ENCODE measurements at places on chromosomes 4 and X. TPM values are rescaled to one million over a fixed set of nuclear protein-coding genes. Genes with fewer than 3 reads are reported as not detected.

GRCh38 chrX:38857736-38858523, 56.7 kb downstream of the MID1IP1 start:
- no peak for DNase-seq

DNA sequence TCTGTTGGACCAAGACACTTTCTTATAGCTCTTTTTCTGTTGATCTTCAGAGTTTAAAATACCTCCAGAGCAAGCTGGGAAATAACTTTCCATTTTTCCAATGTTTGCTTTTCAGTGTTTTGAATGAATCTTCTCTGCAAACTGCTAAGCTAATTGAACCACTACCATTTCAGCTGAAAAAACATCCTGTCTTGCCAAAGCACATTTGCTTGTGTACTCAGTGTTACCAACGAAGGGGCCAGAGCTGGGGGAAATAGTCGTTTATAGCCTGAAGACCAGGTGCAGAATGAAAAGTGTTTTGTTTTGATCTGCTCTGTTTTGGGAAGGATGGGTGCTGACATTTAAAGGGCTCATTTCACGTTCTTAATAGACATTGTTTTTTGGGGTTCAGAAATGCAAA, 88.4 kb upstream of the CLNK start:
- no peak for DNase-seq

DNA sequence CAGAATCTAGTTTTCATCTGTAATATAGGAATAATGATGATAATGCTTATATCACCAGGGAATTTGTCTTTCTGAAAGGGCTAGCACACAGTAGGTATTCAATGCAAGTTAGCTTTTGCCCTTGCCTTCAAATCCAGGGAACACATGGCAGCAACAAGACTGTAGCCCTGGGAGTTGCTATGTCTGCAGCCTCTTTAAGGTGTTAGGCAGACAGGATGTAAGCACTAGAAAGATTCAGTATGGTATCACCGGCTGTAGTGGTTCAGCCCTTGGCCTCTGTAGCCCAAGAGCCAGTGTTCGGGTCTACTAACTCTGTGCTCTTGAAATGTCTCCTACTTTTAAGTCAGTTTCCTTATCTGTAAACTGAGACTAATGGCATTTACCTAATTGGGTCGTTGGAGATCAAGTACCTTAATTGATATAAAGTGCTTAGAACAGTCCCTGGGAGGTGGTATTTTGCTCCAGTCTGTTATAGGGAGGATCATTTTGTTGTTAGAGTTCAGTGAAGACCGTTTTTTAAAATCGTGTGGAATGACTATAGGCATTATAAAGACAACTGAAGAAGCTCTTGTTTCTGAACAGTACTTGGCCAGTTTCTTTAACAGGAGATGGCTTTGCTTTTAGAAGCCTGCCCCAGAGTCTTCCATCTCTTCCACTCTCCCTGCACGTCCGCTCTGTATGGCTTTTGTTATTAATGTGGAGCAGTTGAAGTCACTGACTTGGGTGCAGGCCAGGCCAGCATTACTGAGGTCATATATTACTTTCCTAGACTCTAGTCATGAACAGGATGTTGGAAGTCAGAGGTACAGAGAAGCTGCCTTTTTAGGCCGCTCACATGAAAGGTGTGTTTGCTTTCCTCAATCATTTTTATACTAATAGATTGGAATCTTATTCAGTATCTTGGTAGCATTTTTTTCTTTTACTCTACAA, 44.8 kb downstream of the GAB1 start:
- DNase-seq: peak; percentile 68

GRCh38 chrX:311156-312129, 7.2 kb downstream of the GTPBP6 start:
- DNase-seq: no peak

DNA sequence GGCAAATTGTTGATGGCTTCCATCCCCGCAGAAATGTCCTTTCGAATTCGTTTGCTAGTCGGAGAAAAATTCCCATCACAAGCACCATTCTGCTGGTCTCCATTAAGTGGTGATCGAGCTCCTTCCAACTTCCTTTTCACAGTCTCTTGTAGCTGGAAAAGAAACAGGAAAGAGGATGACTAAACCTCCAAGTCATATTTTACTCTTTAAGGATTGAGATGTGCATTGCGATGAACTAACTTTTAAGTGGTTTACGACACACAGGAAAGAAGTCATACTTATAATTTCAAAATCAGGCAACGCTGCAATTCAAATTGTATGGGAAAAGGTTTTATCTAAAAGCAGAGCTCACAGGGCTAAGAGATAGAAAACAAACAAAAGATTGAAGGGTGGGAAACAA, 225.2 kb downstream of the MGST2 start:
- DNase-seq: no peak

GRCh38 chr4:173386751-173387150, 12.2 kb downstream of the SCRG1 start:
- no peak for DNase-seq

GRCh38 chr4:5120067-5120466, 68.8 kb downstream of the STK32B start:
- DNase-seq: no peak

DNA sequence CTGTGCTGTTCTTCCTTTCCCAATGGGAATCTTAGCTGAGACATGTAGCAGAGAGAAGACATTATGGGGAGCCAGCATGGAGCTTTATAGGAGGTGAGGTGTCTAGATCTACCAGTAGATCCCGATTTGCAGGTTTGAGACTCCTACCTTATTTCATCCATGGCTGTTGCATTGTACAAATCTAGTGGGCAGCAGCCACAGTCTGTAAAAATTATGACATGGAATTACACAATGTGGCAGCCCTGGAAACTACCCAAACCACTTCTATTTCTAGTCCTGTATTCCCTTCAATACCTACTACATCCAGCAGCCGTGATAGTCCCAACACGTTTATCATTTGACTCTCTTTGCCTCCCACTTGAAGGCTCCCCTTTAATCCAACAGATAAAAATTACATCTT, 8.1 kb downstream of the ATP7A start:
- no peak for DNase-seq

TLR6 gene
- 0.74 TPM for polyA plus RNA-seq

PRDM8 gene
- polyA plus RNA-seq: 1.8 TPM

FAM13A gene
- polyA plus RNA-seq: 31.6 TPM

UCP1 gene
- polyA plus RNA-seq: 0.18 TPM

OTC gene
- polyA plus RNA-seq: not detected

PCDH7 gene
- 18.2 TPM for polyA plus RNA-seq

CXCL10 gene
- polyA plus RNA-seq: 5.2 TPM

All from right renal cortex interstitium (tissue), 3 donors.